ENCODE measurements at places on chromosomes 3 and 15.

DNA sequence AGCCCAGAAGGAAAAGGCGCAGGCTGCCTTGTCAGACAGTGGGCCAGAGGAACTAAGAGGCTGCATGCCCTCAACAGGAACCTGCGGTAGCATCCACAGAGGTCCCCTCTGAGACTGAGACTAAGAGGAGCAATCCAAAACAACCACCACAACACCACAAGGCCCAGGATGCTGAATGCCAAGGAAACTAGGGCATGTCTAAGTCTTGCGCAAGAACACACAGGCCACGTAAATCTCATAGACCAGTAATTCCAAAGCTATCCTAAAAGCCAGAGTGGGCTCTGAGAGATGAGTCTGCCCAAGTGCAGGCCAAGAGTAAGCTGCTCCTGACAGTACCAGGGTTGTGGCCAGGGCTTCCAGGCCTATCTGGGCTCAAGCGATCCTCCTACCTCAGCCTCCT lies 12.9 kb downstream of the MON1A start:
- DNase-seq = no peak

GRCh38 chr15:53618461-53618860 lies 141.0 kb downstream of the WDR72 start:
- DNase-seq = no peak

DNA sequence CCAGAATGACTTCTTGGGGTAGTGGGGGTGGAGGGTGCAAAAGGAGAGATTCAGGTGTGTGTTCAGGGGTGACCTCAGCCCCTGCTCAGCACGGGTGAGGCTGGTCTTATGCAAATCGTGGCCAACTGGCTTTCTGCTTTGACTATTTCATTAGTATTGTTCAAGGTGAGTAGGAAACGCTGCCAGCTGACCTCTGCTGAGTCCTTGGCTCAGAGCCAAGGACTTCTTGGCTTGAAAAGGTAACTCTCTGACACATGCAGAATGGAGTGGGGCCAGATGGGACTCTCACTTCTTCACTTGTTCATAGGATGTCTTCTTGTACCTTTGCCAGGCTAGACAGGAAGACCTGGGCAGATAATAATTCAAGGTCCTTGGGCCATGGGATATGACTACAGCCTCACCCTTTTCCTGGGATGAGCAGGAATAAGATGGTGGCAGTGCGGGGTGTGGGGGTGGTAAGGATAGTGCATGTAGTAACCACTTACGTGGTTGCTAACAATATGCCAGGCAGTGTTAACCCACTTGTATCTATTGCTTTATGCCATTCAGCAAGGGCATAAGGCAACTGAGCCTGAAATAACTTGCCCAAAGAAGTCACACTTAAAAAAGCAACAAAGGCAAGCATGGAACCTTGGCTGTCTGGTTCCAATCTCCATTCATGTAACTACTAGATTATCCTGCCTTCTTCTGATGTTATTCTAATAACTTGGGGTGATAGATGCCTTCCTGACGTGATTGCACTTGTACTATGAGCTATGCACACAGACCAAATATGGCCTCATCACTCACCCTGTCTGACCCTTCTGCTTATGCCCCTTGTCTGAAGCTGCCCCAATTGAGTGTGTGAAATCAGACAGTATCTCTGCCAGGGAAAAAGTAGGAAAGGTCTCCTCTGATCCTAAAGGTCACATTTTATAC lies 193.1 kb downstream of the NR1D2 start:
- no peak for DNase-seq

DNA sequence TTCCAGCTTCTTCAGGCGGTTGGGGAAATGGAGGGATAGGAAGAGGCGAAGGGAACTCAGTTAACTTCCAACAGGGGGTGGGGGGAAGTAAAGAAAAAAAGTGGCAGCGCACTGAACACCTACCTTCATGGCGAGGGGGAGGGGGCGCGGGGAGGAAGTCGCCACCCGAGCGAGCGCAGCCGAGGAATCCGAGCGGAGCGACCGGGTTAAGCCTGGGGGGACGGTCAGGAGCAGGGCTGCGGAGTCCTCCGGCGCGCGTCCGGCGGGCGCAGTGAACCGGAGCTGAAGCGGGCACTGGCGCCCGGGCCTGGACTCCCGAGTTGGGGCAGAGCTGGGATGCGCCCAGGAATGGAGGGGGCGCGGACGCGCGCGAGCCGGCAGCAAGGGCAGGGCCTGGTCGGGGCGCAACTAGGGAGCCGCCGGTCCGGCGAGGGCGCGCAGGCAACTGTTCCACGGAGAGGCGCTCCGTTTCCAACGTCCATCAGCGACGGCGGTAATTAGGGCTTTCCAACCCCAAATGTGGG lies at the start of gene WNT5A:
TSS of gene WNT5A (minus strand) at position 450 of the 524 bp plus-strand sequence. CDS start at position 129, 321 bp downstream.
- DNase-seq = no peak

DNA sequence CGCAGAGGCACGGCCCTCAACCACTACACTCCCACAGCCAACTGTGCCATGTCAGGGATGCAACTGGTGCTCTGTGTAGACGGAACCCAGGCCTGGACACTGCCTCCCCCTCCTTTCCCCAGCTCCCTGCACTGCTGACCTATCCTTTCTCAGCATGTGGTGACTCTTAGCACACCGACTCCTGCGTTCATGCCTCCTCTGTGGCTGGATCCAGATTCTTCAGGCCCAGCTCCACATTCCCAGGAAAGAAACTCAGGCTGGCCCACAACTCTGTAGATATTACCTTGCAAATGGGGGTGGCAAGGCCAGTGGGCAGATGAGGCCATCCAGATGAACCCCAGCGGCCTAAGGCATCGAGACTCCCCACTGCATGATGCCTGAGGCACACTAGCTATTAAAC lies 272.7 kb downstream of the OCA2 start:
- no peak for DNase-seq

DNA sequence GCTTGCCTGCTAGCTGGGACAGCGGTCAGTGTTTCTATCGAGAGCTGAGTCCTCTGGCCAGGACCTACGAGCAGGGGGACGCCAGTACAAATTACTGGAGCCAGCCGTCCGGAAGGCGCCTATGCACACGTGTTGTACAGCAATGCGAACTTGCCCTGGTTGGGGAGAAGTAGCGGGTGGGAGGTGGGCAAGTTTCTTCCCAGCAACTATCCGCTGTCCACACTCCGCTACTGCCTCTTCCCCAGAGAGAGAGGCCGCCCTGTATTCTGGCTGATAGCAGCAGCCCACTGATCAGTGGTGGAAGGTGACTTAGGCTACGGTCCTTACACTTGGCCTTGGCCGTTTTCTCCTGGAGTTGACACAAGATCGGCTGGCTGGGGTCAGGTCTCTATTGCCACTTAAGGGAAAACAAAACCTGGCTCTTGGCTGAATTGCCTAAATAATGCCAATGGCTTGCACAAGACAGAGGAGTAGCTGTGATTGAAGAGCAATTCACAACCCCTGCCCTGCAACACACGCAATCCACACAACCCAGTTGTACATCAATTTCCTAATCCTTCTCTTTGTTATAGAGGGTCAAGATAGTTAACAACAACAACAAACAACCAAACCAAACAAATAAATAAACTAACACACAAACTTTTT lies 12.8 kb upstream of the SHC4 start:
- no peak for DNase-seq

DNA sequence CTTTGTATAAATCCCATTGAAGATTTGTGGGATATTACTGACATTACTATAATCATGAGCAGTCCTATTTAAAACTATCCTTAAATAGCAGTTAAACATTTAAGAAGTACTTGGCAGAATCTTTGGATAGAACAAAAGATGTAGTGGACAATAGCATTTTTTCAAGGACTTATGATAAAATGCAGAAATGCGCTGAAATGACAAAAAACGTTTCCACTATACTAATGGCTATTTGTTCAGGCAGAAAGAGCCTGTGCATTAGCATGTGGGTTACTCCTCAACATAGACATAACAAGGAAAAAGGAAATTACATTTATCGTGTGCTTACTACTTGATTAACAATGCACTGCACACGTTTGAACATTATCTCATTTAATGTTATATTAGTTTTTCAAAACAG lies 80.7 kb downstream of the GADL1 start:
- DNase-seq = no peak

DNA sequence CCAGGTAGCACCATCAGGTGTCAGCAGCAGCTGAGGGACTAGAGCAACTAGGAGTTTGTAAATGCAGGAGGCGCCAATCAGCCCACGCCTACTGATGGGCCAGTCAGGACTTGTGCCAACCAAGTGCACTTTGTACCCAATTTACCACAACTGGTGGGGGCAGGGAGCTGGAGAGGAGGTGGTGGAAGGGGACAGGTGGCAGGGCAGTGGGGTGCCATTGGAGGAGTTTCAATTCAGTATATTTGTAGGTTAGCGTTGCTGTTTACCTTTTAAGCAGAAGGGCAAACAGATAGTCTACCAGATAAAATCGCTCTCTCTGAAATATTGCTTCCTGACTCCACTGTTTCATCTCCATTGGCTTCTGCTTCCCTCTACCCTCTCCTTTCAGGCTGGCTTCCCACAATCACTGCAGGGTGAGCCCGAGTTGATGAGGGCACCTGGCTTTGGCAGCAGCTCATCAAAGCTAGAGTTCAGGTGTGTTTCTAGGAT lies 75.7 kb downstream of the TRIM69 start:
- no peak for DNase-seq

DNA sequence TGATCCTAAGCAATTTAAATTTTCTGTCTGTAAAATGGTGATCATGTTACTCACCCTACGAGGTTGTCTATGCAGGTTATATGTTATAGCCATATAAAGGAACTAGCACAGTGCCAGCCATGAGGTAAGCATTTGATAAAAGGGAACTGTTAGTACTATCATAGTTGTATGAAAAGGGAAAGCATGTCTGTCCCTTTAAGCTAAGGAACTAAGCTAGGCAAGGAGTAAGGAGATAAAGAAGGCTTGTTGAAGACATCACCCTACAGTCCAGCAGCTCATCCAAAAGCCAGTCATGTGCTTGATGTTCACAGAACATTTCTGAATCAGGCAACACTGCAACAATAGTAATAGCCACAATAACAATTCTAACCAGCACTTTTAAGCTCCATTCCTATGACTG lies 243.9 kb downstream of the ZBTB20 start:
- no peak for DNase-seq

- no peak for DNase-seq
Observed at GRCh38 chr3:133408961-133409360, 9.1 kb downstream of the BFSP2 start.

- DNase-seq = no peak
Observed at GRCh38 chr3:54706738-54707137, 221.1 kb downstream of the LRTM1 start.

DNA sequence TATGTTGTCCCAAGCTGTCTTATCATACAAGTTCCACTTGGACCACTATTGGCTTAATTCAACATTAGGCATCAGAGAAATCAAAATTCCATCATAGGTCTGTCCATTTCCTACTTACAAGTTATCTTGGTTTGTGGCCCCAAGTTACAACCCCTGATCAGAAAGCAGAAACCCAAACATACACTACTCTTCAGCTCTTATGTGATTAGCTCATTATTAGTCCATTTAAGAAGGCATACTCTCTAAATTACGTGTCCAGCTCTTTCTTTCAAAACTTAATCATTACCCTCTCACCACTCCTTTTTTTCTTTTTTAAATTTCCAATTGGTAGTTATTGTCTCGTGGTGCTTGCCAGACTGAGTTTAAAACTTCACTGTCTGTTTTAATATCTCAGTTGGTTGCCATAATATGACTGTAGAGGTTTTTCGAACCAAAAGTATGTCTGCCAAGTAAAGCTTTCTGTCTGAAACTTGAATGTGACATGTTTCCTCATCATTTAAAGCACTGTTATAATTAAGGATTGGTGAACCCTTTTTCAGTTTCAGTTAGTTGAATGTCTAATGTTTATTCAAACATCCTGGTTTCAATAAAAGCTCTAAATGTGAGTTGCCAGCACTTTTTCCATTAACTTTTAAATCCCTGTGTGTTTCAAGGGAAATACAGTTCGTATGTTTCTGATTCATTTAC lies 150.3 kb downstream of the SAMMSON start:
- no peak for DNase-seq

GRCh38 chr3:20054549-20054987 lies 14.3 kb downstream of the KAT2B start:
- DNase-seq = no peak

- DNase-seq = no peak
Observed at GRCh38 chr3:59286791-59287531, 237.1 kb upstream of the CFAP20DC start.

DNA sequence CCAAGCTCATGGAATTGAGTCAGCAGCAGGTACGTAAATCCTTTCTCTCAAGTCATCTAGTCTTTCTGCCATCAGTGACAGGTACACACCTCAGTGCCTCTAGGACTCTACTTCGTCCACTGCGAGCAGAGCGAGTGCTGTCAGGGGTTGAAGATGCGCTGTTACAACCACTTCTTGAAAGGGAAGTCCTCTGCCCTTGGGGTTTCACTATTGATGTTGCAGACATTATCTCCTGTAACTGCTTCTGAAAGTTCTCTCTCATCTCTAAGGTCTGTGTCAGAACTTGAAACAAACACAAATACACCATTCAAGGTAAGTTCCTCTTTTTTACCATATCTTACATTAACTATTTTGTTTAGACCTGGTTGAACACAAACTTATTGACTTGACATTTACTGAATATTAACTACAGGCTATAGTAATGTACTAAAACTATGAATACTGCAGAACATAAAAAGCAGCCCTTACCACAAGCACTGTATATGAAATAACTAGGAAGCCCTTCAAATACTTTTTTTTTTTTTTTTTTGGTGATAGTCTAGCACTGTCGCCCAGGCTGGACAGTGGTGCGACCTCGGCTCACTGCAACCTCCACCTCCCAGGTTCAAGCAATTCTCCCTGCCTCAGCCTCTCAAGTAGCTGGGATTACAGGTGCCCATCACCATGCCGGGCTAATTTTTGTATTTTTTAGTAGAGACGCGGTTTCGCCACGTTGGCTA lies 41.5 kb downstream of the TOPBP1 start:
- no peak for DNase-seq

- DNase-seq = no peak
Observed at GRCh38 chr15:55179141-55179540, 17.6 kb downstream of the RSL24D1 start.

GRCh38 chr3:148218222-148218621 lies 479.5 kb upstream of the AGTR1 start:
- no peak for DNase-seq

- no peak for DNase-seq
Observed at GRCh38 chr3:81095956-81096355, 665.5 kb downstream of the GBE1 start.

- no peak for DNase-seq
Observed at GRCh38 chr3:56909349-56909748, 107.6 kb upstream of the ARHGEF3 start.

- no peak for DNase-seq
Observed at GRCh38 chr15:58574631-58575030, 142.8 kb downstream of the LIPC start.

DNA sequence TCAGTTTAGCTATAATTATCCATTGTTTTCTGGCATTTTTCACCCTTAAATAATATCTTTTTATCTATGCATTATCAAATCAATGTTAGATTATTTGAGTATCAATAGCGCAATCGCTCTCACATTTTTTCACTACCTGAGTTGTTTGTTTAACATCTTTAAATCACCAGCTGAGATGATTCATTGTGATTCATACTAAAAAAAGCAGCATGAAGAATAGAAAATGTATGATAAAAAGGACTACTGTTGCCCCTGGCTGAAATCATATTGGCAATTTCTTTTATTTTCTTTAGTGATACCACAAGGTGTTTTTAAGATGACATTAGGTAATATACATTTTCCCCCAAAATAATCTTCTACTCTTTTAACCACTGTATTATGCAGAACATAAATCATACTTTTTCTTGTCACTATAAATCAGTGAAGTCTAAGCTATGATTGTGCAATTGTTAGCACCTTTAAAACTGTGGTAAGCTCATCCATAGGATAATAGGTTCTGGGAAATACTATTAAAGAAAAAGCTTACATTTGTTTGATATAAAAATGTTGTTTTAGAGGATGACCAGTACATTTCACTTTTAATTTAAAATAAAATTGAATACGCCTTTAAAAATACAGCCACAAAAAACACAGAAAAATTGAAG lies 889.1 kb downstream of the NAALADL2 start:
- no peak for DNase-seq

Data from mesenteric fat pad (tissue), 1 donor.